ENCODE measurements at places on chromosomes 5 and 9.
A peak's percentile ranks its signal among the peaks of the same experiment; 100 is the strongest.

DNA sequence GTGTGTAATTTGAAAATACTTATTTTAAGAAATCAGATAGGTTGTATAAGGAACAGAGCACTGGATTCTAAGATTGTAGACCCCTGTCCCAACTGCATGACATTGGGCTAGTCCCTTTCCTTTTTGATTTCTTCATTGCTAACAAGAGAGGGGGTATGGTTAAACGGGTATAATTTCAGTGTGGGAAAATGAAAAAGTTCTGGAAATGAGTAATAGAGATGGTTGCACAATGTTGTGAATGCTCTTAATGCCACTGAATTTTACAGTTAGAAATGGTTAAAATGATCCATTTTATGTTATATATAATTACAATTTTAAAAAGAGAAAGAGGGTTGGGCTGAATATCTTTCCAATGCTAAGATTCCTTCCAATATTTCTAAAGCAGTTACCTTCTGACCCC is 103.3 kb upstream of the LHFPL2 start:
- DNase-seq = no peak

DNA sequence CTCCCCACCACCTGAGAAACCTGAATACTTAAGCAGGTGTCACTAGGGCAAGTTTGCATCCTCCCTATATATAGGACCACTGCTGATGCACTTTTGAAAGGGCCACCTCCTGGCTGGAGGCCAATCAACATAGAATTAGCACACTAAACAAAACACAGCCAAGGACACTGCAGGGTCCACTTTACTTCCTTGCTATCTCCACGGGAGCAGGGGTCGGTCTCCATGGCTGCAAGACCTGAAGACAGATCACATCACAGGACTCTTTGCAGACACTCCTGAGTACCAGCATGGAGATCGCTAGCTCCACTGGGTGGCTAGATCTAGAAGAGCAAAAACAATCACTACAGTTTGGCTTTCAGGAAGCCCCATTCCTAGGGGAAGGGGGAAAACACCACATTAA is 72.3 kb downstream of the C9orf153 start:
- no peak for DNase-seq

DNA sequence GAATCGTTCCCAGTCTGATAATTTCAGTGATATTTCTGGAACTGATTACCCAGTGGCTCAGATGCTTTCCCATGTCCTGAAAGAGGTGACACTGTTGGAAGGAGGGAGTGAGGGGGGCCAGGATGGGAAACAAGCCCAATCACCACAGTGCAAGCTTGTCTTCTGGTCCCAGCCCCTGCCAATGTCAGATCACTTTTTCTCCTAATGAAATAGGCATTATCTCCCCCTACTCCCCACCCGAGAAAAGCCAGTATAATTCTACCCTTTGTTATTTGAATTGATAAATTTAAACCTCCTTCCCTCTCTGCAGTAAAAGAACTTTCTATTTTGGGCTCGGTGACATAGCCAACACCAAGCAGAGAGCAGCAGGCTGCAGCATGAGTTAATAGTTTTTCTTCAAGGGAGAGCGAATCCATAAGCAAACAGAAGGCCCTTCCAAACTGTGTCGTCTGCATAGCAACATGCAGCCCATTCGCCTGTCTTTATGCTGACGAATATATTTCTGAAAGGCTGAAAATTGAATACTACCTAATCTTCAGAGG is 14.6 kb upstream of the PPP2CA start:
- DNase-seq = no peak

DNA sequence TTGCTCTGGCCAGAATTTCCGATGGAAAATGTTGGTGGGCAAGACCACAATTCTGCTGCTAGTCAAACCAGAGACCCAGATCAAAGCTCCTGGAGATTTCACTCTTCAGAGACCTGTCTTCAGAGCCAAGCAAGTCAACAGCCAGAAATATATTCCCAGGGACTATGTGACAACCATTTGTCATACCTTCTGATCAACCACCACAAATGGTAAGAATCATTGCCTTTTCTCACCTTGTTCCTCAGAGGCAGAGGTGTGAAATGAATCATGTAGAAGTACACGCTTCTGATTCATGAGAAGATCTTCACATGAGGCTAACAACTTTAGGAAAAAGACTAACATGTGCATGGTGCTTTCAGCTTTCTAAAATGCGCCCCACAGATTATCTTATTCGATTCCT is 53.5 kb downstream of the SUSD1 start:
- no peak for DNase-seq

GRCh38 chr9:127874301-127875221 is 2.9 kb downstream of the AK1 start:
- no peak for DNase-seq

DNA sequence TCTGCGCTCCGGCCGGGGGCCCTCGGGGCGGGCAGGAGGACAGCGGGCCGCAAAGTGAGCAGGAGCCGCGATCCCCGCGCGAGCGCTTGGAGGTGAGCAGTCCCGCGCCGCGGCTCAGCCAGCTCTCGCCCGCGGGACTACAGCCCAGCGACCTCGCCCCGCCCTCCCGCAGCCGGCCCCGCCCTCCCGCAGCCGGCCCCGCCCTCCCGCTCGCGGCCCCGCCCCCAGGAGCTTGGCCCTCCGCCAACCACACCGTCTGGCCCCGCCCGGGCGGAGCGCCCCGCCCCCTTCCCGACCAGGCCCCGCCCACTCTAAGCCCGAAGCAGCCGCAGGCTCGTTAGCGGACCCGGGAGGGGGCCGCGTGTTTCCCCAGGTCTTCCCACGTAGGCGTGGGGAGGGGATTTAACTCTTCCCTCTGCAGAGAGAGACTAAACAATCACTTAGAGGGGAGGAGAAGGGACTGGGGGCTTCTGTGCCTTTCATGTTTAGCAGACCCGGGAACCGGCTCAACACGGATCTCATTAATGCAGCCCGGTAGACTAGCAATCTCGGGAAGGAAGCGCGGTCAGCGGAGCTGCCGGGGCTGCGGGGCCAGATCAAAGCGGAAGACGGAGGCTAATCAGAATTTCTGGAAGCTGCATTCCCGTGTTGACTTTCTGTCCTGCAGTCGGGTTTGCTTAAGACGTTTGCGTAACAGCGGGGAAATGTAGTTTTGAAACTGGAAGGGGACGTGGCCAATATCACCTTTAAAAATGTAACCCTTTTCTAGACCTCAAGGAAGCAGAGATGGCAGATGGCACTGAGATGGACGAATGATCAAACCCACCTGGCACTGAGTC is at the start of gene MYO10:
MYO10 (minus strand) TSS at position 139 of the 839 bp plus-strand sequence. CDS start 480 bp downstream, outside the sequence.
- peak; percentile 34 for DNase-seq

- no peak for DNase-seq
Measured at GRCh38 chr5:65809817-65810531, 88.0 kb downstream of the NLN start.

DNA sequence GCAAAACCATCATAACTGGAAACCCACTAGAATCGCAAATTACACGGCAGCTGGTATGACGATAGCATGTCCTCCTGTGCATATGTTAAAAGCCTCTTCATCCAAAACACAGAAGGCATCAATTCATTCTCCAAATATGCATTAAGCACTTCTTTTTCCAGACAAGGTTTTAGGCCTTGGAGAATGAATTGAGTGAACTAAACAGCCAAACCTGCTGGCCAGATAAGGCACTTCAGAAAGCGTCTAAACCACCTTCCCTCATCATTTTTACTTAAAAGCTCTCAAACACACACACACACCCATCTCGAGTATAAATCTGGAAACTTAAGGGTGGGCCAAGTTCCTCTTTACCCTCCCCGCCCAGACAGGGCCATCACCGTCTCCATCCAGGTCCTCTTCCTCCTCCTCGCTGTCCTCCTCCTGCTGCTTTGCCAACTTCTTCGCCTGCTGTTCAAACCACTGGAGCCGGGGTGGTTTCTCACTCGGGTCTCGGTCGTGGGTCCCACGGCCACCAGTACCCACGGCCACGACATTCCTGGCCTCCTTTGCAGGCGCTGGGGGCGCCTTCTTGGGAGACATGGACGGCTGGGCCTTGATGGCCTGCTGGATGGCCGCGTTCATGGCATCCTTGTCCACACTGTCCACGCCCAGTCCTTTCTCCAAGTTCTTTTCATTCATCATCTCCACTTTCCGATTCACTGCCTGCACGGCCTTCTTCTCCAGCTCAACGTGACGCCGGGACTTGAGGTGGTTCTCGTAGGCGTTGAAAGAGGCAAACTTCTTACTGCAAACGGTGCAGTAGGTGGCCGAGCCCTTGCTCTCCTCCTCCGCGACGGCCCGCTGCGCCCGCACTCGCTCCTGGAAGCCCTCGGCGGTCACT is 696 bp downstream of the ZNF622 start:
- DNase-seq = no peak

DNA sequence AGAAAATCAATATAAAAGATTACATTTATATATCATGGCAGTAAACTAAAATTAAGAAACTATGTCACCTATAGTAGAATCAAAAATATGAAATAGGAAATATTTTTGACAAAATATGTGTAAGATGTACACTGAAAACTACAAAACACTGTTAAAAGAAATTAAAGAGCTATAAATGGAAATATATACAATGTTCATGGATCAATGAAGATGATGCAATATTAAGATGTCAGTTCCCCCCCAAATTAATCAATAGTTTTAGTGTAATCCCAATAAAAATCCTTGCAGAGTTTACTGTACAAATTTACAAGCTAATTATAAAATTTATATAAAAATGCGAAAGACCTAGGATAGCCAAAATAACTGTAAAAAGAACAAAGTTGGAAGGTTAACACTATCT is 173.0 kb upstream of the ADRA1B start:
- DNase-seq = no peak

GRCh38 chr9:38380230-38380871 is 12.2 kb upstream of the ALDH1B1 start:
- DNase-seq = no peak

GRCh38 chr5:173760461-173761177 is 127.5 kb upstream of the CPEB4 start:
- no peak for DNase-seq
